ENCODE measurements at places on chromosomes 12 and 14. TPM values are rescaled to one million over a fixed set of nuclear protein-coding genes. Genes with fewer than 3 reads are reported as not detected.

DNA sequence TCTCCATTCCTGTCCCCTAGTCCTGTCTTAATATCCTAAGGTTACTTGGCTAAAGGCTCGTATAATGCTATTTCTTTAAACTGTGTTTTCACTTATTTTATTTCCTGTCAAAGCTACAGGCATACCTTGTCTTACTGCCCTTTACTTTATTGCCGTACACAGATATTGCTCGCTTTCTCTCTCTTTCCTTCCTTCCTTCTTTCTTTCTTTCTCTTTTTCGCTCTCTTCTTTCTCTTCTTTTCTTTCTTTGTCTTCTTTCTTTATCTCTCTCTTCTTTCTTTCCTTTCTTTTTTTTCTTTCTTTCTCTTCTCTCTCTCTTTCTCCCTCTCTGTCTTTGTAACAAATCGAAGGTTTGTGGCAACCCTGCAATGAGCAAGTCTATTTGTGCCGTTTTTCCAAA, 123.9 kb upstream of the ARHGAP5 start:
- no peak for DNase-seq

CCDC175 gene
- not detected for total RNA-seq

- no peak for DNase-seq
Observed at GRCh38 chr14:77105145-77105939, 7.3 kb downstream of the CIPC start.

DNA sequence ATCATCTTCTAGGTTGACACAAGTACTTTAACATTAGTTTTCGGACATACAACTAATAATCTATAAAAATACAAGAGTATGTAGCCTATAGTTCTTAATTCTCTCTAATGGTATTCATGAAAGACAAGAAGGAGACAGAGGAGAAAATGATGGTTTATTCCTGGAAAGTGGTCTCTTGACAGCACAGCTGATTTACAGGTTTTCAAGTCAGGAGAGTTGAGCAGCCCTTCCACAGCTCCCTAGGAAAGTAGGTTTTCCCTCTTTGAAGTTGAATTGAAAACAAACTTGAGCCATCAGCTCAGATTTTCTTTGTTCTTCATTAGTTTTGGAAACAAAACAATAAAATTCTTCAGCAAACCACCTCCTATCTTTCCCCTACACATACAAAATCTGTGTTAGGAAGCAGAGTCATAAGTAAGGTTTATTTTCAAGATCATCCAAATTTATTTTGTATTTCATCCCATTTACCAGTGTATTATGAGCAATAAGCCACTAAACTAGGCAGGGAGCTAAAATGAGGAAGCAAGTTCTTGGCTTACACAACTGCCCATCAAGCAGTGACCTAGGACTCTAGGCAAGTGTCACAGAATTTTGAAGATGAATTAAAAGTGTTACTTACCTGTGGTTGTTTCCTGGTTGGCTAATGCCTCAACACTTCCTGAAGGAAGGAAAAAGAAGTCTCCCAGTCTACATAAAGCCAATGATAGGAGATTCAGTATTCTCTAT, 357.0 kb downstream of the BCAT1 start:
- DNase-seq: no peak

DNA sequence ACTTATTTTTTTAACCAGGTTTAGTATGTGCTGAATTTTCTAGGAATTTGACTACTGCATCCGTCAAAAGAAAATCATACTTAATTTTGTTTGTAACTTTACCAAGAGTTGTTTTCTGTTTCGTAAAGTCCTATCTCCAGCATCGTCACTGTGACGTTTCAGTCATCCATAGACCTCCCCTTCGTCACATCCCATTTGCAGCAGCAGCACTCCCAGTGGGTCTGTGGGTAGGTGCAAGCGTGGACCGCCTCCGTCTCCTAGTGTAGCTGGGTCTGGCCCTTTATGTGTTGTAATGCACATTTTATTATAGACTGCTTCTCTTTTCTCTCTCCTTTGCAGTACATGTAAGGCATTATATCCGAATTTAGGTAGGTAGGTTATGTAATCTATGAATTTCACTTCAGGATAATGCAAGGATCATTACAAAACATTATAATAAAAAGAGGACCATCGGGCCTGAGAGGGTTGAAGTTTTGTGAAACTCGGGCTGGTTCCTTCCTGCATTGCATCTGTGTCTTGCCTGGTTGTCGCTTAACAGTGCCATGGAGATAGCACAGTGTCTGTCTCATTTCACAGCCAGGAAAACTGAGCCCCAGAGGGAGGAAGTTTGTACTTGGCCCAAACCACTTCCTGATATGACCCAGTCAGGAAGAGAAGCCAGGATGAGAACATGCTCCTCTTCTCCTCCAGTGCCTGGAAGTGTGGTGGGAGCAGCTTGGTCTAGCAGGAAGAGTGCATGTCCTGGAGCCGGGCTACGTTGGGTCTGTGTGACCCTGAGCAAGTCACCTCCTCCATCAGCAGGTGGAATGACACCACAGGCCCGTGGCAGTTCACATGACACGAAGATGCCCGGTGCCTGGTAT, 41.3 kb downstream of the EVL start:
- peak; percentile 63 for DNase-seq

CEBPE gene
- 0.36 TPM for total RNA-seq

TPH2 gene
- total RNA-seq: not detected

PNMA1 gene
- total RNA-seq: 47.5 TPM

DNA sequence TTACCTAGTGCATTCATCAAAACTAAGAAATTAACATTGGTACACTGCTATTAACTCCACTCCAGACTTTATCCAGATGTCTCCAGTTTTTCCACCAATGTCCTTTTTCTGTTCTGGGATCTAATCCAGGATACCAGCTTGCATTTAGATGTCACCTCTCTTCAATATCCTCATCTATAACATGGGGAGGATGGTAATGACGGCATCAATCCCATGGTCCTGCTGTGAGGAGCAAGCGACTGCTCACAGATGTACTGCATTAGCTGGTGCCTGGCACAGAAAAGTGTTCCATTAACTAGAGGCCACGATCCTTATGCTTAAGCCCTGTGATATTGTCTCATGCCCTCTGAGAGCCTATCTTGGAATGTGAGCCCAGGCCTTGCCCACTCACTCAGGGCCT, 53.8 kb downstream of the CALM1 start:
- no peak for DNase-seq

DNA sequence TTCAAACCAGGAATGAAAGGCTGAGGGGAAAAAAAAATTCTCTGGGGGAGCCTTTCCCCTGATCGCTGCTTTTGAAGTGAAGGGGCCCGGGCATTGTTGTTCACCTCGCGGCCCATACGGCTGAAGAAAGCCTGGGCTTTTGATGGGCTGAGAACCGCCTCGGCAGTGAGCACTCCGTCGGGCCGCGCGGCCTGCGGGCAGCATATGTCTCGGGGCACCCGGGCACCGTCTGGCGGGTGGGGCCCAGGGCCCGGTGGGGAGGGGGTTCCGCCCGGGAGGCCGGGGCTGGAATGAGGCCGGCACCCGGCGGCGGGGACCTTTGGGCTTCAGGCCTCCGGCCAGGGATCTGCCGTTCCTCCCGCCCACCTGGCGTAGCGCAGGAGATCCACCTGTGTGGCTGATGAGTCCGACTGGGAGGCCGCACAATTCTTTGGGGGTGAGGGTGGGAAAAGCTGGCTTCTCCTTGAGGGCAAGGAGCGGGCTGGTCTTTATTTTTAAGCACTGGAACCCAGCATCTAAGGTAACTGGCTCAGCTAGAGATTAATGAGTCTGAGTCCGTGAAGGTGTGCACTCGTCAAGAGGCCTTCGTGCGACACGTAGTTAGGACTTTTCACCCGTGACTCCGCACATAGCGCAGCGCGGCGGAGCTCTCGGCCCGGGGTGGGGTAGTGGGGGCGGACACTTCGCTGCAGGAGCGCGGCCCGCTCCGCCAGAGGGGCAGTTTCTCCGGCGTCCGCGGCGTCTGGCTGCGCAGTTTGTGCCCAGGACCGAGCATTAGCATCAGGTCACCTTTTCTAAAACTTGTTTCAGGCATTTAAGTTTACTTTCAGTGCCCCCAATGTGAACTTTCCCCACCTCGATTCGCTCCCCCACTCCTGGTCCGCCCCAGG, 10.6 kb downstream of the FOXA1 start:
- DNase-seq: no peak

- no peak for DNase-seq
Observed at GRCh38 chr12:79191391-79191790, 326.8 kb downstream of the SYT1 start.

- no peak for DNase-seq
Observed at GRCh38 chr12:64534672-64535199, 75.6 kb upstream of the RASSF3 start.

DNA sequence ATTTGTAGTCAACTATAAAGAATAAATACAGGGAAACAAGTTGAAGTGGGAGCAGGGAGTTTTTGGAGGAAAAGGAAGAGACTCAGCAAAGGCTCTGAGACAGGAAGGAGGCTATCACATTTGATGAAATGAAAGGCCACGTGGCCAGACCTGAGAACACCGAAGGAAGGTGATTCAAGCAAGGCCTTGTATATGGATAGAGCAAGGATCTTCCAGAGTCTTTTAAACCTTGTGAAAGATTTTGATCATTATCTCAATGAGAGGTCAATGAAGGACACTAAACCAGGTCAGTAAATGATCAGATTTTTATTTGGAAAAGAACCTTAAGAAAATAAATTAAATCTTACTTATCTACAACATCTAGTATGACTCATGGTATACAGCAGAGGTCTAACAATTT, 523.5 kb downstream of the SLC16A7 start:
- DNase-seq: no peak

DNA sequence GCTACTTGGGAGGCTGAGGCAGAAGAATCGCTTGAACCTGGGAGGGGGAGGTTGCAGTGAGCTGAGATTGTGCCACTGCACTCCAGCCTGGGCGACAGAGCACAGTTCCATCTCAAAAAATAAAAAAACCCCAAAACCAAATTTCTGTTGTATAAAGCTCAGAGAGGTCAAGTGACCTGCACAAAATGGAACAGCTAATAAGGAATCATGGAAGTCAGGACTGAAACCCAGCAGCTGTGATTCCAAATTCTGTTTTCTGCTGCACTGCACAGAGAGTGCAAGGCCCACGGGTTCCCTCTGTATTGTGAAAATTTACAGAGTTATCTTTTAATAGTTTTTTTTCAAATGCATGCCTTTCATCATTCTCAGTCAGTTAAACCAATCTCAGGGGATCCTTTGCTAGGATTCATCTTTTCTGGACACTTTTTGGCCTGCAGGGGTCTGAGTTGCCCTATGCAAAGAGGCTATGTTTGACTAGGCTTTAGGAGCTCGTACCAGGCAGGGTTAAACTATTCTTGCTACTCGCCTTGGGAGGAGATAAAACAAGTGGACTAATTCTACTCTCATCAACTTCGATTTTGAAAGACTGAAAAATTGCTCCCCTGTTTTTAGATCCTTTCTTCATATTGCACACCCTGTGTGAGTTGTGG, 26.1 kb upstream of the AACS start:
- DNase-seq: no peak

KRT5 gene
- total RNA-seq: not detected

DNA sequence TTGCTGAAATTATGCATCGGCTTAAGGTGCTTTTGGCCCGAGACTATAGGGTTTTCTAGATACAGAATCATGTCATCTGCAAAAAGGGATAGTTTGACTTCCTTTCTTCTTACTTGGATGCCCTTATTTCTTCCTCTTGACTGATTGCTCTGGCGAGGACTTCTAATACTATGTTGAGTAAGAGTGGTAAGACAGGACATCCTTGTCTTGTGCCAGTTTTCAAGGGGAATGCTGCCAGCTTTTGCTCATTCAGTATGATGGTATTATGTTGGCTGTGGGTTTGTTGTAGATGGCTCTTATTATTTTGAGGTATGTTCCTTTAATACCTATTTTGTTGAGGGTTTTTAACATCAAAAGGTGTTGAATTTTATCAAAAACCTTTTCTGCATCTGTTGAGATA, 8.3 kb downstream of the BMAL2 start:
- no peak for DNase-seq

DNA sequence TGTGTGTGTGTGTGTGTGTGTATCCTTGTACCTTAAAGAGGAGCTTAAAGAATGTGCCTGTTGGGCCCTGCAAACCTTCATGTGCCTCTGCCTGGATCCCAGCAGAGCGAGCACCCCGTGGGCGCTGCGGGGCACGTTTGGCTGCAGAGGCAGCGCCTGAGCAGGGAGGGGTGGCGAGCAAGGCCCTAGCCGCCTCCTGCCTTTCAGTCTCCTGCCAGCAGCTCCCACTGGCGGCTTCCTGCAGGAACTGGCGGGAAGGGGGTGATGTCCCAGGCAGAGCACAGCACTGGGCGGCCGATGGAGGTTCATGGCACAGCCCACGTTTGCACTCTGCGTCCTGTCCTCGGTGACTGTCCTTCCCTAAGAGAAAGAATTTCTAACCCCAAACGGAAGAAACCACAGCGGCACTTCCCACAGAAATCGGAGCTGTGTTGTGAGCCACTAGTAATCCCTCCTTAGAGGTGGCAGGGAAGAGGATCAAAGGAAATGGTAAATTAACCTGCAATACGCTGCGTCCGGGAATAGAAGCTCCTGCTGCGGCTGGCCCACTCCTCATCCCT, 19.8 kb downstream of the ZBTB42 start:
- DNase-seq: no peak

- peak; percentile 67 for DNase-seq
Observed at GRCh38 chr12:117857632-117858612, 110.9 kb downstream of the KSR2 start.

SAMD15 gene
- 0.19 TPM for total RNA-seq

- no peak for DNase-seq
Observed at GRCh38 chr12:127245437-127245836, 1021.5 kb upstream of the TMEM132C start.

- DNase-seq: no peak
Observed at GRCh38 chr14:79544698-79545070, 666.6 kb downstream of the DIO2 start.

GRCh38 chr12:101857043-101857558, 20.3 kb upstream of the DRAM1 start:
- DNase-seq: no peak

DNA sequence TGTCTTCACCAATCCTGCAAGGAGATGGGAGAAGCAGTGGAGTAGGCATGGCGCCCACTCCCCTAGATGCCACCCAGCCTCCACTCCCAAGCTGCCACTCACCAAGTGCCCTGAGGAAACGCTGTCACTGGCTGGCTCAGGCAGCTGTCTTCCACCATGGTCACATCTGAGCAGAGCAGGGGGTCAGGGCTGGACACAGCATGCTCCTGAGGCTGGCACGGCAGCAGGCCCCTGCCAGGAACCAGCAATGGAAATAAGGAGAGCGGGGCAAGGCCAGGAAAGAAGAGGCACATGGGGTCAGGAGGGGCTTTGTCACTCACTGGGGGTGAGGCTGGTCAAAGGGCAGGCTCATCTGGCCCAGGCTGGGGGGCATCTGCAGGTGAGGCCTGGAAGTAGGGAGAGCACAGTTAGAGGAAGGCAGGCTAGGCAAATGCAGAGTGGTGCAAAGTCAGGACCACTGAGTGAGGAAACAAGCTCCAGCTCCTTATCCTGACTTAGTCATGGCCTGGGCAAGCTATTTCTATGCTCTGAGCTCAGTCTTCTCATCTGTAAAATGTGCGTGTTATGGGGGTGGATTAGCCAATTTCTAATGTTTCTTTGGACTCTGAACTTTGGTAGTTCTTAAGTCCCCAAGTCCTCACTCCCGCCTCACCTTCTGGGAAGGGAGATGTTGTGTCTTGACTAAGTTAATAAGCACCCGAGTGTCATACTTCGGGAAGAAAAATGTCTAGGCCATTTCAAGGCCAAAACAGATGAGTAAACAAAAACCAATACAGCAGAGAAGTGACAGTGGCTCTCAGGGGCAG, 8.0 kb downstream of the NAB2 start:
- DNase-seq: no peak

GRCh38 chr12:39619316-39619659, 315 bp downstream of the ABCD2 start:
- peak; percentile 35 for DNase-seq

WNT1 gene
- total RNA-seq: 0.42 TPM

GRCh38 chr12:15644700-15645099, 144.5 kb downstream of the EPS8 start:
- DNase-seq: no peak

Measured in activated T-cell treated with anti-CD3 and anti-CD28 coated beads, Interleukin-2, amount 50 U/mL, for 72 hours (primary cell).